ENCODE measurements at places on chromosomes 7 and 10.

- no peak for DNase-seq
Measured at GRCh38 chr7:26856176-26856985, 8.0 kb downstream of the SKAP2 start.

DNA sequence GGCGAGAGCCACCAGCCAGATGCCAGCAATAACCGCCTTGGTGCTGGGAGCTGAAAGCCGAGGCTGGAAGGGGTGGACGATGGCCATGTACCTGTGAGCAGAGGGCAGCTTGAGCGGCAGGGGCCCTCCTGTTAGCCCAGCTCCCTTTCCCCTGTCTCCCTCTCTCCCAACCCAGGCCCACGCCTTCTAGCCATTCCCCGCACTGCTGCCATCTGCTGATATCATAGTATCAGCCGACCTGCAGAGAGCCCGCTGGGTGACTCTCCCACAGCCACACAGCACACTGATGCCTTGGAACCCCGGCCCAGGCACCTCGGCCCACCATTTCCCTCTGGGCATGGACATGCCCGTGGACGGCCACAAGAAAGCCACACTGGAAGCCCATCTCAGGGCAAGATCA lies 1.7 kb downstream of the TACR2 start:
- no peak for DNase-seq

- no peak for DNase-seq
Measured at GRCh38 chr10:97618285-97618684, 15.0 kb downstream of the MORN4 start.

- DNase-seq = peak; percentile 47
Measured at GRCh38 chr10:124743191-124744101, 732 bp downstream of the FAM53B start.

DNA sequence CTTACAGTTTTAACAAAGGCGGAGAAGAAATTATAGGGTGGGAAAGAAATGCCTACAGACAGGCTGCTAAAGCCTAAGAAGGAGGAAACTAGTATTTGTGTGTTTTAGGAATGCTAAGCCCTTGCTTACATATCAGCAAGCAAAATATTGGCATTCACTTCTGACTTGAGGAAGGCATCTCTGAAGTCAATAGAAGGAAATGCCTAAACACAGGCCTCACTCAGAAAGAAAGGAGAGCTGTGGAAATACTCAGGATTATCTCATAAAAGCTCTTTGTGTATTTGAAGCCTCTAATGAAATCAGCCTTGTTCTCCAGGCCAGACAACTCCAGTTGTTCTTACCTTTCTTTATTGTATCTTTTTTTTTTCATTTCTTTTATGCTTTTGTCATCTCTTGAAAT lies 158.0 kb downstream of the AUTS2 start:
- peak; percentile 22 for DNase-seq

GRCh38 chr10:70478191-70479164 lies at the start of gene PALD1:
Gene PALD1, plus strand, starts transcription at chr10:70478767. Its CDS starts 47,185 bp downstream, at chr10:70525952.
- peak; percentile 87 for DNase-seq

DNA sequence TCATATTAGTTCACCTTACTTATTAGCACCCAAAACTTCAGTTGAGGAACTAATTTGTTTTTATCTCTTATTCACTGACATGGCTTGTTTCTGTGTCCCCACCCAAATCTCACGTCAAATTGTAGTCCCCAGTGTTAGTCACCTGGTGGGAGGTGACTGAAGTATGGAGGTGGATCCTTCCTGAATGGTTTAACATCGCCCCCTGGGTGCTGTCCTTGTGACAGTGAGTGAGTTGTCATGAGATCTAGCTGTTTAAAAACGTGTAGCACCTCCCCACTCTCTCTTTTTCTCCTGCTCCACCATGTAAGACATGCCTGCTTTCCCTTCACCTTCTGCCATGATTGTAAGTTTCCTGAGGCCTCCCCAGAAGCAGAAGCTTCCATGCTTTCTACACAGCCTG lies 75.0 kb upstream of the HECTD2 start:
- DNase-seq = no peak

DNA sequence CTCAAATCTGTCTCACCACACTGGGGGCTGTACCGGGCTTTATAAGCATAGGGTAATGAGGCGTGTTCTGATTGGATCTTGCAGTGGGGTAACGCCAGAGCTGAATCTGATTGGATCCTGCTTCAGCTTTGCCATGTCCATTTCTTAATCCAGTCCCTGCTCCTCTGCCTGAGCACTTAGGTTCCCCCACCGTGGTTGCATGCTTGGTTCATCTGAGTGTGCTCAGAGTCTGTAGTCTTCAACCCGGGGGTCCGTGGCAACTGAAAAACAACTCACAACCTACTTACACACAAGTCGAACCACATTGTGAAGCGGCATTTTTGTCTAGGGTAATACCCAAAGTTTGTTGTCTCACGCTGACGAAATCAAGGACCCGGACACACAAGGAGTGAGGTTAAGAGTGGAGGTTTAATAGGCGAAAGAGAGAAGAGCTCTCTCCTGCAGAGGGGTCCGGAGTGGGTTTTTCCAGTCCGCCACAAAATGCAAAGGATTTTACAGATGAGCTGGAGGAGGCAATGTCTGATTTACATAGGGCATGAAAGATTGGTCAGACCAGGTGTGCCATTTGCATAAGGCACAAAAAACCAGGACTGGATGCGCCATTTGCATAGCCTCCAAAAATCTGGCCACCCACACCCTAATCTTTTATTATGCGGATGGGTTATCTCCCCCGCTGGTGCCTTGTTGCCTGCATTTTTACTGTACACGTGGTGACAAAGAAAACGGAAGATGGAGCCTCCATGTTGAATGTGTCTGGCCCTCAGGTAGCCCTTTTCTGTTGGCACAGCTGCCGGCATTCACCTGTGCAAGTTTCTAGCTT lies 641.8 kb upstream of the FOXK1 start:
- DNase-seq = no peak

DNA sequence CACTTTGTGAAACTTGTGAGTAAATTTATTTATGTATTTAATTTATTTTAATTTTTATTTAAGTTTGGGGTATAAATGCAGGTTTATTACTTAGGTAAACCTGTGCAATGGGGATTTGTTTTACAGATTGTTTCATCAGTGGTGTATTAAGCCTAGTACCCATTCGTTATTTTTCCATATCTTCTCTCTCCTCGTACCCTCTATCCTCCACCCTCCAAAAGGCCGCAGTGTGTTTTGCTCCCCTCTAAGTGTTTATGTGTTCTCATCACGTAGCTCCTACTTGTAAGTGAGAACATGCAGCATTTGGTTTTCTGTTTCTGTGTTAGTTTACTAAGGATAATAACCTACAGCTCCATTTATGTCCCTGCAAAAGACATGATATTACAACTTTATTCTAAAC lies 145.4 kb upstream of the SMIM30 start:
- DNase-seq = no peak

GRCh38 chr10:24674892-24675632 lies 48.6 kb downstream of the ARHGAP21 start:
- DNase-seq = no peak

DNA sequence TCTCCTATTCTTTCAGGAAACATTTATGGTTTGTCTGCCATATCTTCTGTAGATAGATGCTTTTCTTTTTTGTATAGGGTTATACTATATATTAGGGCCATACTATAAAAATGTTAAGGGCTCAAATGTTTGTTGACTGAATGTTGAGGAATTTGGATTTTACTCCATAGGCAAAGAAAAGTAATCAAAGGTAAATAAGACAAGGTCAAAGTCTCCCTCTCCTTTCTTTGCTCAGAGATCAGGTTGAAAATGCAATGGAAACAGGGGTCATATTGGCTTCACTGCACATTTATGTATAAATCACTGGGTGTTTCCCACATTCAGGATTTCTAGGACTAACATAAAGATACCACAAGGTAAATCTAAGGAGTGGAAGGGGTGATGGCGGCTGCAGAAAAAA lies 291.4 kb upstream of the FZD8 start:
- no peak for DNase-seq

- DNase-seq = no peak
Measured at GRCh38 chr7:26307226-26307625, 15.6 kb downstream of the SNX10 start.

DNA sequence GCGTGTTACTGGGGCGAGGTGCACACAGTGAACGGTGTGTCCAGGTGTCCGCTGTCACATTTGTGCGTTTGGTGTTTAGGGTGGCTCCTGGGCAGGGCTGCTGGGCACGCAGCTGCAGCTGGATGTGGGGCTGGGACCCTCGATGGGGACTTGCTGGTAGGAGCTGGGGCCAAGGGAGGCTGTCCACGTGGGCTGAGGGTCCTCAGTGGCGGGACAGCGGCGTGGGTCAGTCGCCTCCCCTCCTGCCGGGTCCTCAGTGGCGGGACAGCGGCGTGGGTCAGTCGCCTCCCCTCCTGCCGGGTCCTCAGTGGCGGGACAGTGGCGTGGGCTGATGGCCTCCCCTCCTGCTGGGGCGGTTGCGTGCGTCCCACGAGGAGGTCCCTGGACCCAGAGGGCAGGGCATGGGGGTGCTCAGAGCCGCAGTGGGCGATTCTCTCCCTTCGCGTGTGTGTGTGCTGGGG lies 68.5 kb downstream of the INPP5A start:
- no peak for DNase-seq

- peak; percentile 47 for DNase-seq
Measured at GRCh38 chr10:18616337-18616736, 35.0 kb downstream of the NSUN6 start.

DNA sequence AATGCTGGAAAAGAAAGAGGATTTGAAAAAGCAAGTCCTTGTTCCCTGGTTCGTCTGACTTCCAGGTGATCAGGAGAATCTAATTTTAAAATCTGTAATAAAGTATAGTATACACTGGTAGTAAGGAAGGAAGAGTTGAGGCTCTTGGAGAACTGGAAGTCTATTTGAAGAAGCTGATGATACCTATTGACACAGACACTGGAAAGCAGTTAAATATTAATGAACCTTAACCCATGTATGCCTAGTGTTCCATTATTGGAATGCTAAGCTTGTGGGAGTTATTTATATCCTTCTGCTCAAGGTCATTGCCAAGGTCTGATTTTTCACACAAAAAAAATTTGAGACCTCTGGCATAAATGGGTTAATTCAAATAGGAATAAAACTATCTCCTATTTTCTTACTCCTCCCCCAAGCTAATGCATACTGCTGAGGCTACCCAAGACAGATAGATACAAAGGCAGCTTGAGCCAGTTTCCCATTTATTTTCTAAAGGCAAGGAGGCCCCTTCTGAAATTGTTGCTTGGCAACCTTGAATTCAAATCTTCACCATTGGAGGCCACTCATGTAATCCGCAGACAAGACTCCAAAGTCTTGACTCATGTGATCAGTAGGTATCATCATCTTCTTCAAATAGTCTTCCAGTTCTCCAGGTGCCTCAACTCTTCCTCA lies 110.2 kb downstream of the FZD1 start:
- DNase-seq = no peak

DNA sequence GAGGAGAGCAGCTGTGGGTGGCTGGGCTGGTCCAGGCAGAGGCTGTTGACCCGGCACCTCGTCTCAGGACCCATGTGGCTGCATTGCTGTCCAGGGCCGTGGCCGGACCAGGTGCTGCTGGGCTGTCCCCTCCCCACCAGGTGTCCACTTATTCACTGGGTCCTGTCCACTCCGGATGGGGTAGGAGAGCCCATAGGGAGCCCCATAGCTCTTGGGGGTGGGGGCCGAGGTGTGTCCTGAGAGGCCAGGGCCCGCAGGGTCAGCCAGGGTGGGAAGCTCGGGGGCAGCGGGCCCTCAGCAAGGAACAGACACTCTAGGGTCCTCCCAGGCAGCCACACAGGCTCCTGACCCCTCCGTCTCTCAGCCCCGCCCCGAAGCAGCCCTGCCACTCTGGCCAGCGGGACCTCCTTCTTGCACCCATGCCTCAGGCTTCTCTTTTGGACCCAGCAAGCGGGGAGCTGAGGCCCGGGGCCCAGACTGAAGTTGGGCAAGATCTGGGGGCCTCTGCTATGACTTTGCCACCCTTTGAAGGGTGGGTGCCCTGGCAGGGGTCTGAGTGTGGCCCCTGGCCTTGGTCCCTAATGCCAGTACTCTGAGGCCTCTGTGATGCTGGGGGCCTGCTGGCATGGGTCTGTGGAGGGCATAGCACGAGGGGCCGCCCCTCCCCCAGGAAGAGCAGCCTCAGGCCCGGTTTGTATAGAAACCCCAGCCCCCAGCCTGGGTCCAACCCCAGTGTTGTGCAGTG lies 86.4 kb downstream of the NKX6-2 start:
- DNase-seq = no peak

DNA sequence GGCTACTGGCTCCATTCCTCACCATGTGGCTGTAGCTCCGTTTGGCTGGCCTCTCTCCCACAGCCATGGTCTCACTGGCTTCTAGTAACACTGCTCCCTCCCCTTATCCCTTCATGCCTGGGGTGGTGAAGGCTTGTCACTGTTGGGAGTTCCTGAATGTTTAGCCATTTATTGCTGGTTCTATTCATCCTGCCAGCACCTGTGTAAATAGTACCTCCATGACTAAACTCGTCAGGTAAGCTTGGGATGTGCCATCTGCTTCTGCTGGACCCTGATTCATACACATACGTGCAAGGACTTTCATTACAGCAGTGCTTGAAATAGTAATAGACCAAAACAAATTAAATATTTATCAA lies 61.6 kb downstream of the CCDC71L start:
- no peak for DNase-seq

DNA sequence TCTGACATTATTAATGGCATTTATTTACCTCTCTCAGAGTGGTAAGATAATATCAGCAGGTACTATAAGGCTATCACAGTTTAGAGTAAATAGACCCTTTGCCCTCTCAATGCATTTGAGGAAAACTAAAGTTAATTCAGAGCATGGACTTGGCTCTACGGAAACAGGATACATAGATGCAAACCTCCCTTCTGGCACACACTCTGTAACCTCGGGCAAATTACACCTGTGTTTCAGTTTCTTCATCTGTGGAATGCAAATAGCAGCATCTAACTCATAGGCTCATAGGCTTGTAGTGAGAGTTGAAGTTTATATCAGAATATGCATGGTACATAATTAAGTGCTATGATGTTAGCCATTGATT lies 5.6 kb downstream of the RAPGEF5 start:
- DNase-seq = no peak

DNA sequence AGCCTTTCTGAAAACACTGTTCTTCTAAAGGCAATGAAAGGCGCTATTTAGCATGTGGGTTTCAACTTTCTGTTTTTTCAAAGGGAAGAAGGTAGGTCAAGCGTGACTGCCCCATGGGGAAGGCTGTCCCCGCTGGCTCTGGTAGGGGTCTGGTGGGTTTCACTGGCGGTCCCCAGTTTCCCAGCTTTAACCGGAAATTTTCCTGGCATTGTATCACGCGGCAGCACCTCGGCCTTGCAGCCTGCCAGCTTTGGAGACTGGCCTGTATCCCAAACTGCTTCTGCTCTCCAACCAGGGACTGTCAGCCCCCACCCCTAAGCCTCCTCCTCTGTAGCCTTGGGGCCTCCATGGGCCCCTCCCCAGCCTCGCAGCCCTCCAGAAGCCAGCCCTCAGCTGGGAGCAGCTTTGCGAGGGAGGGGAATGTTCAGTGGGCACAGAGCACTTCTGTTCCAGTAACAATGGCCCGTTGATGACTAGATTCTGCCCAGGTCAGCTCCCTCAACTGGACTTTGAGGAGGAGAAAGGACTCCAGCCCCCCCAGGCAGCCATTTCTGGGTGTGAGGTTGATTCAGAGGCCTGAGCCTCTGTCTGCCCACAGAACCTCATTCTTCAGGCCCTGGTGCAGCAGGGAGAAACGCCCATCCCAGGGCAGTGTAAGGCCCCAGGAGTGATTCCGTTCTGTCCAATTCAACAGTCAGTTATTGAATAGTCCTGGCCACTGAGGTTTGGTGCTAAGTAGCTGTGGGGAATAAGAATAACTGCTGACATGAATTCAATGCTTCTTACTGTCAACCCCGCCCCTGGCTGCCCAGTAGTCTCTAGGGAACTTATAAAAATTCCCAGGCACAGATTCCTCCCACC lies 17.1 kb downstream of the CHST3 start:
- DNase-seq = peak; percentile 63
